Astrocyte (in vitro differentiated cells and primary cell): ENCODE measurements at places on chromosomes 12 and 14. TPM values are rescaled to one million over a fixed set of nuclear protein-coding genes. Genes with fewer than 3 reads are reported as not detected.
A peak's percentile ranks its signal among the peaks of the same experiment; 100 is the strongest.

Gene ANO4
- 41.3 and 42.8 TPM in 2 replicates for total RNA-seq

Gene TGFB3
- 30.5 and 31.1 TPM in 2 replicates for total RNA-seq

Gene OLR1
- total RNA-seq: 0.96 and 0.98 TPM in 2 replicates

Gene CLECL1
- not detected in 2 replicates for total RNA-seq

Gene LRP1-AS
- total RNA-seq: not detected in 2 replicates

Gene SERPINA9
- total RNA-seq: 0.22 TPM in 1 of 2 replicates, not detected in the other

Gene DIO2
- 2.1 and 4.7 TPM in 2 replicates for total RNA-seq

DNA sequence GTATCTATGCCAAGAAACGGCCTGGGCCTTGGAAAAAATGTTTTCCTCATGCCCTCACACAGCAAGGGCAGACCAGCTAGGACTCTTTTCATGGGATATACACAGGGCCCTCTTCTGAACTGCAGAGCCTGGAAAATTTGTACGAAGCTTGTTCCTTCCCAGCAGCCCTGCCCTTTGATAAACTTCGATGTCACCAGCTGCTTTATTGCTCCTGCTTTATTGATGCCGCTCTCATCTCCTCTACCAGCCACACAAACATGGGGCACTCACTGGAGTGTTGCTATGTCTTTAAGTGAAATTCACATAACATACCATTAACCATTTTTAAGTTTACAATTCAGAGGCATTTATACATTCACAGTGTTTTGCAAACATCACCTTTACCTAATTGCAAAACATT is 197.9 kb downstream of the KTN1 start:
- no peak overlapping the region for H3K27ac ChIP-seq
- H3K36me3 ChIP-seq: no peaks in the 10 kb centered on the region
- H3K4me1 ChIP-seq: peaks cover 5% of the 10 kb centered on the region
- no peak overlapping the region for H3K4me3 ChIP-seq
- DNase-seq: no peak
- no peaks in the 10 kb centered on the region for H3K27me3 ChIP-seq

DNA sequence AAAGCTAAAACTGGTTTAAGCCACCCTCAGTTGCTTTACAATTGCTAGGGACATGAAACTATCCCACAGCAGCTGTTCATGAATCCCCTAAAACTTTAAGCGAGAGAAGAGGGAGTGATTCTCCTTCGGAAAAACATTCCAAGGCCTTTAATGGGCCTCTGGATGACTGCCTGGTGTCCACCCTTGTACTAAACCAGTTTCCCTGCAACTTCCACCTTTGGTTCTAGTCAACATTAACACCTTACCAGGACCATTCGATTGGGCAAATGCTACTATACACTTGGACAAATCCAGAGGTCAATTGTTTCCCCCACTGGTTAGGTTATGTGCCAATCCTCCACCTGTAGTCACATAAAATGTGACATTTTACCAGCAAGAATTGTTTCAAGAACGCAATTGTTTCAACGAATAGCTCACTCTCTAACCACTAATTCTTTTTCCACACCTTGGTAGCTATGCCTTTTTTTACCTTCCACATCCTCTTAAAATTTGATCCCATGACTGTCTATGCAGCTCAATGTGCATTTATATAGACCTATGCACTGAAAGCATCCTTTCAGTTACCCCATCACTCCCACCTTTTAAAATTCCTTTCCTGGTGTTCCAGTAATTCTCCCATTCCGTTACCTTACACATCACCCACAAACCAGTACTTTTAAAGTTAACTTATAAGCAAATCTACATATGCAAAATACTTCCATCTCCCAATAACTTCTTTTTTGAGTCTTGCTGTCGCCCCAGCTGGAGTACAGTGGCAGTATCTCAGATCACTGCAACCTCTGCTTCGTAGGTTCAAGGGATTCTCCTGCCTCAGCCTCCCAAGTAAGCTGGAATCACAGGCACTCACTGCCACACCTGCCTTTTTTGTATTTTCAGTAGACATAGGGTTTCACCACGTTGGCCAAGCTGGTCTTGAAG is 3.6 kb downstream of the UBC start:
- peaks cover 18% of the 10 kb centered on the region for H3K4me1 ChIP-seq
- H3K4me3 ChIP-seq: peak overlapping the region; percentile 37
- H3K36me3 ChIP-seq: peaks cover 25% of the 10 kb centered on the region
- H3K27ac ChIP-seq: no peak overlapping the region
- H3K27me3 ChIP-seq: peaks cover 6% of the 10 kb centered on the region
- DNase-seq: no peak

- no peak overlapping the region for H3K27ac ChIP-seq
- DNase-seq: no peak
- H3K27me3 ChIP-seq: no peaks in the 10 kb centered on the region
- no peak overlapping the region for H3K4me3 ChIP-seq
- no peaks in the 10 kb centered on the region for H3K36me3 ChIP-seq
- H3K4me1 ChIP-seq: no peaks in the 10 kb centered on the region
Observed at GRCh38 chr14:57364659-57365450, 25.5 kb upstream of the NAA30 start.

DNA sequence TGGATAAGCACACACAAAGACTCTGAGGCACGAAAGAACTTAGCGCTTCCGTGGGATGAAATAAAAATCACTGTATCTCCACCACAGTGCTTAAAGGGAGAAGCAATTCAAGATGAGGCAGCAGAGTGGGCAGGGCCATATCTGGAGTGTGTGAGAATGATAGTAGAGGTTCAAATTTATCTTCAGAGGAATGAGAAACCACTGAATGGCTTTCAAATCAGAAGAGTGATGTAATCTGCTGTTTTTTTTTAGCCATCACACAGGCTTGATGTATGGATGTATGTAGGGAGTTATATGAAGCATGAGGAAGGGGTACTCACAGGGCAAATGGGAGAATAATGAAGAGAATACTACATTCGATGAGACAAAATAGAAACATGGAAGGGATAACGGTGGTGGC is 24.1 kb downstream of the MDGA2 start:
- no peaks in the 10 kb centered on the region for H3K36me3 ChIP-seq
- H3K27me3 ChIP-seq: no peaks in the 10 kb centered on the region
- no peak overlapping the region for H3K4me3 ChIP-seq

GRCh38 chr14:34649344-34649743 is 19.4 kb upstream of the SNX6 start:
- peak; percentile 92 for DNase-seq
- peaks cover 26% of the 10 kb centered on the region for H3K4me1 ChIP-seq
- no peaks in the 10 kb centered on the region for H3K36me3 ChIP-seq
- peak overlapping the region; percentile 86 for H3K27ac ChIP-seq

DNA sequence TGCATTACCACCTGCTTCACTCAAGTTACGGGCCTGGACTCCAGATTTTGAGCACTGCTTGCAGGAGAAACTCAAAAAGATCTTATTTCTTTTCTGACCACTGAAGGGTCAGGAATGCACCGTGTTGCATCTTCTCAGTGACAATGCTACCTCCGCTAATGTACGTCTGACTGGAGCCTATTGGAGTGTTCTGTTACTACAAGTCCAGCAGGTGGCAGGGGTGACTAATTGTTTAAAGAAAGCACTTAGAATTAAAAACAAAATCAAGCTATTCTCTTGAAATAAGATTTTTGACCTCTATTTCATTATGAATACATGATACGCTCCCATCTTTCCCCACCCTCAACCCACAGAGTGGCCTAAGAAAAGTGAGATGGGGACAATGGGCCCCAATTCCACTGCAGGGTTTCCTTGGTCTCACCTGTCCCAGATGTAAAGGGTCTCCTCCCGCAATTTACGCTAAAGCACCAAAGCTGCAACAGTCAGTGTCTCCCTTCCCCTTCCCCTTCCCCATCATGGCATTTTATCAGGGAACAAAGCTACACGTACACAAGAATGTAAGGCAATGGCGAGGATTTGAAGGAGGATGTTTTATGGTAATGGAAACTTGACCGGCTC is 2.2 kb downstream of the TBPL2 start:
- no peaks in the 10 kb centered on the region for H3K4me1 ChIP-seq
- no peaks in the 10 kb centered on the region for H3K27me3 ChIP-seq
- no peaks in the 10 kb centered on the region for H3K36me3 ChIP-seq
- H3K27ac ChIP-seq: no peak overlapping the region
- peak; percentile 38 for DNase-seq

- no peaks in the 10 kb centered on the region for H3K4me1 ChIP-seq
- no peak overlapping the region for H3K27ac ChIP-seq
- H3K27me3 ChIP-seq: no peaks in the 10 kb centered on the region
- H3K4me3 ChIP-seq: no peak overlapping the region
- DNase-seq: no peak
- H3K36me3 ChIP-seq: no peaks in the 10 kb centered on the region
Observed at GRCh38 chr12:116194935-116195431, 82.5 kb downstream of the MED13L start.

- no peak overlapping the region for H3K27ac ChIP-seq
- no peaks in the 10 kb centered on the region for H3K27me3 ChIP-seq
- no peaks in the 10 kb centered on the region for H3K36me3 ChIP-seq
Observed at GRCh38 chr12:124842800-124843510, 20.7 kb downstream of the SCARB1 start.
